Smooth muscle cell of bladder (primary cell): ENCODE measurements at places on chromosomes 7 and 10. TPM values are rescaled to one million over a fixed set of nuclear protein-coding genes. Genes with fewer than 3 reads are reported as not detected.

Gene CDC14C
- not detected in 2 replicates for total RNA-seq

Gene SFTPA1
- not detected in 2 replicates for total RNA-seq

Gene AKR1B15
- total RNA-seq: 0.43 and 1.9 TPM in 2 replicates

Gene NXPH1
- not detected in 2 replicates for total RNA-seq

Gene RAMP3
- not detected in 2 replicates for total RNA-seq

Gene MDH2
- 51.0 and 62.3 TPM in 2 replicates for total RNA-seq

Gene CUZD1
- 0.43 and 0.55 TPM in 2 replicates for total RNA-seq

Gene VGF
- 0.14 and 0.18 TPM in 2 replicates for total RNA-seq

Gene SPDYE1
- not detected in 2 replicates for total RNA-seq

Gene ODAD2
- total RNA-seq: 1.2 and 3.1 TPM in 2 replicates

Gene AFAP1L2
- total RNA-seq: 0.09 and 0.14 TPM in 2 replicates

Gene MTERF1
- 5.8 and 8.6 TPM in 2 replicates for total RNA-seq
